ENCODE measurements at places on chromosomes 5 and 9.

- DNase-seq = no peak
Measured at GRCh38 chr9:109498195-109499092, at the start of gene PTPN3. Gene PTPN3 (minus strand): TSS chr9:109498307. CDS start chr9:109463434, 34,873 bp downstream.

DNA sequence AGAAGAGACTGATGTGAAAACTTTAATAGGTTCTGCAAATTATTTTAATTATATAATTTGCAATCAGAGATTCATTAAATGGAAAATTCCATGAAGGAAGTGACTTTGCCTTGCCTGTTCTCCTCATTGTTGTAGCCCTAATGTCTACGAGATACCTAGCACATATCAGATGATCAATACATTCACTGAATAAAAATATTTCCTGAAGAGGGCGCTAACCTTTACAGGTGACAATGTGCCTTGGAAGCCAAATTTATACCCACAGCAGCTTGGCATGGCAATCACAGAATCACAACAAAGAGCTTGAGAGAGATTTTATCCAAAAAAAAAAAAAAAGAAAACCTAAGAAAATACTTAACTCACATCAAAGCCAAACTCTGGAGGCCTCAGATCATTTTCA is 17.4 kb downstream of the HAUS6 start:
- no peak for DNase-seq

GRCh38 chr5:58804291-58804690 is 221.4 kb downstream of the RAB3C start:
- DNase-seq = no peak

DNA sequence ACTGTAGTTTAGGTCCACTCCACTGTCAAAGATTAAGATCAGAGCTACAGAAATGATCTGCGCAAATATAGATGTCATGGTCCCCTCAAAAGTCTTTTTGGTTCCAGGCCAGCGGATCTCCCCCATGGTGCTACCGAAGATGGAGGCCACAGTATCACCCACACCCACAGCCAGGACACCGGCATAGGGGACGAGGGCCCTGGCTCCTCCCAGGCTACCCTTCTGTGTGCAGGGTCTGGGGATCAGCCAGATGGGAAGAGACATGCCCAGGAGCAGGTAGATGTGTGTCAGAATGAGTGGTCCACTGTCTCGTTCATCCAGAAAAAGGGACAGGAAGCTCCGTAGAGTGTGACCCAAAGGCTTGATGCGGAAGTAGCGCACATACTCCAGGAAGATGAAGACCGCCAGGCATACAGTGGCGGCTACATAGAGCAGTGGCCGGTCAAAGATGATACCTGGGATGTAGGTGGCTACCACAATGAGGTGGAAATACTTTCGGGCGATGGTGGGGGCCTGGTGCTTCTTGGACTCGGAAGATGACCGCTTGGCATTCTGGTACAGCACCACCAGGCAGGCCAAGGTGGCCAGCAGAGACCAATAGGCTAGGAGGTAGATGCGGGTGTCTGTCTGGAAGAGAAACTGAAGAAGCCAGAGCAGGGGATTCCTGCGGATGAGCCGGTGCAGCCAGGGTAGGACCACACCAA is 1.5 kb downstream of the DOLK start:
- DNase-seq = no peak

- no peak for DNase-seq
Measured at GRCh38 chr5:161273410-161273809, 273.1 kb downstream of the GABRB2 start.

DNA sequence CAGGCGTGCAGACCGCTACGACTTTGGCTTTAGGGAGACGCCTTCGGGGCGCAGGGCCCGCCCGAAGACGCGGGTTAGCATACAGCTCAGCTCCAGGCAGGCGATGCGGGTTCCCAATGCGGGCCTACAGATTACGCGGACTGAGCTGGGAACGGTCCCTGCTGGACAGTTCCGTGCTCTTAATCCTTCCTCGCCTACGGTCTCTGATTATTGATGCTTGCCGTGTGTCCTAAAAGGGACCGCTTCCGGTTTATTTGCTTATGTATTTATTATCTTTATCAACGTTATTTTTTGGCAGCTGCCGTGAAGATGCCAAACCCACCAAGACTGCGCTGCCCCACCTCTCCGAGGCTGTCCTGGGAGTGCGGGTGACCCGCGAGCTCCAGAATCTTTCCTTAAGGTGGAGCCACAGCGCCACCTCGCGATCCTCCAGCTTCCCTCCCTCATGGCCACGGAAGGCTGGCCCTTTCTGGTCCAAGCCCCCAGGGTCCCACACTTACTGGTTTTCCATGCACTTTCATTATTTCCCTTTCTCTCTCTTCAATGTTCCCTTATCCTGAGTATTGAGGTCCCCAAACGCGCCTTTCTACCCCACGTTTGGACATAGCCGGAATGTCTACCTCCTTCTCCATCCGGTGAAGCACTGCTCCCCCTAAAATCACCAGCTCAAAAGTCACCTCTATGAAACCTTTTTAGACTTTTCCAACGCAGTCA is 7.0 kb upstream of the EBF1 start:
- DNase-seq = peak; percentile 44

GRCh38 chr5:133675376-133676154 is 63.2 kb upstream of the FSTL4 start:
- no peak for DNase-seq

GRCh38 chr9:134864821-134865190 is 15.8 kb upstream of the FCN2 start:
- DNase-seq = no peak

- no peak for DNase-seq
Measured at GRCh38 chr5:45692481-45692880, 3.7 kb downstream of the HCN1 start.
